ENCODE measurements at places on chromosomes 13 and 19.

GRCh38 chr19:16371540-16371986 is 46.9 kb downstream of the KLF2 start:
- DNase-seq = no peak

GRCh38 chr19:6210721-6211600 is 68.8 kb downstream of the MLLT1 start:
- no peak for DNase-seq

- DNase-seq = no peak
Measured at GRCh38 chr13:23811366-23812062, 77.7 kb downstream of the MIPEP start.

GRCh38 chr13:90591260-90591926 is 756.1 kb upstream of the MIR17HG start:
- no peak for DNase-seq

GRCh38 chr13:42498521-42498920 is 75.4 kb upstream of the TNFSF11 start:
- DNase-seq = no peak

GRCh38 chr19:5567360-5567969 is at the start of gene TINCR:
TINCR (minus strand) TSS chr19:5567953.
- DNase-seq = no peak

DNA sequence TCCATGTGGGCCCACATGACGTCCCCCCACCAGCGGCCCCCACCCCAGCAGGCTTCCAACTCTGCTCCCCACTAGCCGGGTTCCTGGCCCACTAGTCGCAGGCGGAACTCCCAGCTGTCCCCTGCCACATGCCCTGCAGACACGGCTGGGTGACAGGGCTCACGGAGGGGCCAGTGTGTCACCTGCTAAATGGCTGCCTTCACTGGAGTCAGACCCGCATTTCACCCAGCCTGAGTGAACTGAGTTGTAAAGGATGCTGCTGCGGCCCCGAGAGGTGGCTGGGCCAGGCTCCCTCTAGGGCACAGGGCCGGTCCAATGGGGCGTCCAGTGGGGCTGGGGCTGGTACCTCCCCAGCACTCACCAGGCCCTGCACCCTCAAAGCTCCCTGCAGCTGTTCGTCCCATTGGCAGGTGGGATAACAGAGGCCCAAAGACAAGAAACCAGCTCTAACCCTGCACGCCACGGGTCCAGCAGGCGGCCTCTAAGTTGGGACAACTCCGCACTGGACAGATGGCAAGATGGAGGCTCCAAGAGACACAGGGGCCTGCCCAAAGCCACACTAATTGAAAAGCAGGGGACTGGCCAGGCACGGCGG is 3.2 kb downstream of the LMNB2 start:
- no peak for DNase-seq

DNA sequence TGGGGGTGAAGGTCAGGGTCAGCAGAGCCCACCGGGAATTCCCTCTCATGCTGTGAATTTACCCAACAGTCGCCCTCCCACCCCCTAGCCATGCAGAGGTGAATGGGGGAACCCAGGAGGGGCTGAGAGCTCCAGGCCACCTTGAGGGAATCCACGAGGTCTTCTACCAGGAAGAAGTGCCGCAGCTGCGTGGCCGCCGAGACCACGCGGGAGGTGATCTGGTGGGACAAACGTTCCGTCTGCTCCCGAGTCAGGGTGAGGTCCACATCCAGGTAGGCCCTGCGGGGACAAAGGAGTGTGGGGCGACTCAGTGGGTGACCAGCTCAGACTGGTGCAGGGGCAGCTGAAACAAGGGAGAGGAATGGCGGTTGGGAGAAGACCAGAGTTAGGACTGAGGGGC is 8.1 kb downstream of the RTN2 start:
- no peak for DNase-seq

DNA sequence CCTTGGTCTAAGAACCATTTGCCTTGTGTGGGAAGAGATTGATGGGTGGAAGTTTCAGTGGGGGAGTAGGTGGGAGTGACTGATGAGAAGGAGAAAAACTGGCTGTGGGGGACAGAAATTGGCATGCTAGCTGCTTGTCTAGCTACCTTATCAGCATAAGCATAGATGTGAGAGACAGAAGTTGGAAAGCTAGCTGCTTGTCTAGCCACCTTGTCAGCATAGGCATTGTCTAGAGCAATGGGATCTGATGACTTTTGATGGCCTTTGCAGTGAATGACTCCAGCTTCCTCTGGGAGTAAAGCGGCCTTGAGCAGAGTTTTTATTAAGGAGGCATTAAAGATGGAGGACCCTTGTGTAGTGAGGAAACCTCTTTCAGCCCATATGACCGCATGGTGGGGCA is 9.9 kb upstream of the NCR1 start:
- no peak for DNase-seq

- no peak for DNase-seq
Measured at GRCh38 chr13:94090773-94091480, 388.6 kb downstream of the DCT start.

- DNase-seq = no peak
Measured at GRCh38 chr13:64688893-64689677, 2541.1 kb downstream of the PCDH9 start.

- peak; percentile 69 for DNase-seq
Measured at GRCh38 chr19:46529622-46530451, 34.2 kb upstream of the PNMA8B start.

- DNase-seq = no peak
Measured at GRCh38 chr13:90557626-90558025, 789.9 kb upstream of the MIR17HG start.

DNA sequence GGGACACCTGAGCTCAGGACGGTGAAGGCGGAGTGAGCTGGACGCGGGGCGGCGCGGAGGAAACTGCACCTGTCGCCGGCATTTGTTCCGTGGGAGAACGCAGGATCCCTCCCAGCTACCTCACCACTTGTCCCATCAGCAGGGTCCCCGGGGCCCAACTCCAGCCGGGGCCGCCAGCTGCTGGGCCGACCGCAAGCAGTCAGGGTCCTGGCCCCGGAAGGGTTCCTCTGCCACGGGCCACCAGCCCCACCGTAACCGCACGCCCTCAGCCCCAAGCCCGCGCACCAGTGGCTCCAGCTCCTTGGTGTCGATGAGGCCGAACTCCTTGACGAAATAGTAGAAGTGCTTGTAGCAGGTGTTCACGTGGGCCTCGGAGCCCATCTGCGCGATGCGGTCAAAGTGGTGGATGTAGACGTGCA is 19.6 kb downstream of the MOB3A start:
- no peak for DNase-seq

DNA sequence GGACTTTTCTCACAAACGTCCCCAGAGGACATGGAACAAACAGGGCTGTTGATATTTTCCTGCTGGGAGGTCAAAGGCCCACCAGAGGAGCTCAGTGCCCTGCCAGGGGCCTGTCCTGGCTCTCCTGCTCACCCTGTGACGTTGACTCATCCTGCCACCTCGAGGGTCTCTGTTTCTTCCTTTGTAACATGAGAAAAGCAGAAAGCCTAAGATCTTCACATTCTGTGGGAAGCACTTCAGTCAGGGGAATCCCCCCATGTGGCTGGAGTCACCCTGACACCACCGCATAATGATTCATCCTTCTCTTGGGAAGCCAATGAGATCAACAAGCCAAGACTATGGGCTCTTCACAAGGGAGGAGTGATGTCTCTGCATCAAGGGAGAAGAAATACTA is 147.9 kb downstream of the KATNAL1 start:
- DNase-seq = no peak

- DNase-seq = no peak
Measured at GRCh38 chr19:47601180-47601904, 7.6 kb upstream of the BICRA start.

DNA sequence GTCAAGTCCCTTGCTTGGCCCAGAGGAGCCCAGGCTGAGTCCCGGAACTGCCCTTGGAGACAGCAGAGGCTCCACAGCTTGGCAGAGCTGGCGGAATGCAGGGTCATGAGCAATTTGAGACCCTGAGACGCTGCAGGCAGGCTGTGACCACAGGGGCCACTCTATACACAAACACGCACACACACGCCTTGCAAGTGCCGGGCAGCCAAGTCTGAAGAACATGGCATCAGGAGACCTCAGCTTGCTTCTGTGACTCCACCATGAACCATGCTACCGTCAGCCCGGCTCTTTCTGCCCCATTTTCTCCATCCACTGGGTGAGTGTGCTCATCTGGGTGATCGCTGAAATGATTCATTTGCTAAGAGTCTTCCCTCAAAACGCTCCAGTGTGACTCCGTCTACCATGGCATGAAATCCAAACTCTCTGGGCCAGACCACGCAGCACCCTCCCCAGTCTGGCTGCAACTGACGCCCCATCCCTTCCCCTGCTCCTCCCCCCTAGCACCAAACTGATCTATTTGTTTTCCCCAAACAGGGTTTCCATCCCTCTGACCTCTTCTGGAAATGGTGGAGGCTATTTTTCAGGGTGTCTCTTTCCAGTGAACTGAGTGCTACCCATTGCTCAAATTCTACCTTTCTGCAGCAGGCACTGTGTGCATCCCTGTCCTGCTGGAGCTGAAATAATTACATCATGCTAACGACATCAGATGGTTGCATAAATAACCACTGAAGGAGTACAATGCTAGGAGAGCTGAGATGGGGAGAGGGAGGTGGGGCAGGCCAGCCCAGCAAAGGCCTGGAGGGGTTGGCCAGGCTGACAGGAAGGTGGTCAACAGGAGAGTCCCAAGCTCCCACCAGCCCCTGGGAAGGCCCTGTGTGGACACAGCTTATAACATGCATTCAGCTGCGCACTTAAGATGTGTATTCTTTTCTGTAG is 3.1 kb downstream of the CARS2 start:
- no peak for DNase-seq

DNA sequence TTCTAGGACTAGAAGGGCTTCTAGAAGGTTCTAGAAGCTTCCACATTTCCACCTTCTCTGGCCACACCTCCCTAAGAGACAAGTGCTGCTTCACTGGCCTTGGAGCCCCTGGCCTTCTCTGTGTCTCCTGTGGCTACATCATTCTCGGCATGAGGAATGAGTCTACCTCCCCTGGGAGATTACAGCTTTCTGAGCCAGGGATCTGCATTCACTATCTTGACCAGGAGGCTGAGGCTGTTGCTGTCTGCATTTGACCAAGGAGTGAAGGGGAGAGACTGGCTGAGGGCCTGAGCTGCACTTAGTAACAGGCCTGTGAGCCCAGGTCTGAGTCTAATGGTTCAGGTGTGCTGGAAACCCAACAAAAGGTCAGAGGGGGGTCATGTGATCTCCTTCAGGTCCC is 5.3 kb downstream of the CPAMD8 start:
- DNase-seq = no peak

- no peak for DNase-seq
Measured at GRCh38 chr13:33758113-33758512, 59.8 kb upstream of the RFC3 start.

- DNase-seq = no peak
Measured at GRCh38 chr19:1467490-1468273, 11.3 kb downstream of the C19orf25 start.

DNA sequence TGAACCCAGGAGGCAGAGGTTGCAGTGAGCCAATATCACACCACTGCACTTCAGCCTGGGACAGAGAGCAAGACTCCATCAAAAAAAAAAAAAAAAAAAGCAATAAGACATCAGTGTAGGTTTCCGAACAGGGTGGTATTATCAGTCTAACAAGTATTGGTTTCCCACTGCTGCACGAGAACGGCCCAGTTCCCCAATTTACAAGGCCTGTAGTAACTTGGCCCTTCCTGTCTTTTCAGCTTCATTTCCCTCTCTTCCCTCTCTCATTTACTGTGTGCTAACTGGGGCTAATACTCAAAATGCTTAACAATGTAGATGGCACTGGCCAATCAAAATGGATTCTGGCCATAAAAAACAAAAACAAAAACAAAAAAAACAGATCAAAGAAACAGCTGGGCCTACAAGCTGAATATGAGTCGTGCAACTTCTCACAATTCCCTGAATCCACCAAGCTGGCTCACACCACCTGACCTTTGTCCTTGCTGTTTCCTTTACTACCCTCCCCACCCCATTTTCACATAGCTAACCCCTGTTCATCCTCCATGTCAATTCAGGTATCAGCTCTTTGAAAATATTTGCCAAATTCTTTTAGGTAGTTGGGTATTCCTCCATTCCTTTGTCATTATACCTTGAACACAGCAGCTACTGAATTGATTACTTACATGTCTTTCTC is 2.4 kb downstream of the TEX101 start:
- no peak for DNase-seq

DNA sequence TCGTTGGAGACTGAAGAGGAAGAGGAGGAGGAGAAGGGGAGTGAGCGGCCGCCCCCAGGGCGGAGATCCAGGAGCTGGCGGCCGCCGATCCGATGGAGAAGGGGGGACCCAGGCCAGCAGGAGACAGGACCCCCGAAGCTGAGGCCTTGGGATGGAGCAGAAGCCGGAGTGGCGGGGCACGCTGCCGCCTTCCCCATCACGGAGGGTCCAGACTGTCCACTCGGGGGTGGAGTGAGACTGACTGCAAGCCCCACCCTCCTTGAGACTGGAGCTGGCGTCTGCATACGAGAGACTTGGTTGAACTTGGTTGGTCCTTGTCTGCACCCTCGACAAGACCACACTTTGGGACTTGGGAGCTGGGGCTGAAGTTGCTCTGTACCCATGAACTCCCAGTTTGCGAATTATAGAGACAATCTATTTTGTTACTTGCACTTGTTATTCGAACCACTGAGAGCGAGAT is 1.8 kb downstream of the GADD45B start:
- DNase-seq = peak; percentile 45

DNA sequence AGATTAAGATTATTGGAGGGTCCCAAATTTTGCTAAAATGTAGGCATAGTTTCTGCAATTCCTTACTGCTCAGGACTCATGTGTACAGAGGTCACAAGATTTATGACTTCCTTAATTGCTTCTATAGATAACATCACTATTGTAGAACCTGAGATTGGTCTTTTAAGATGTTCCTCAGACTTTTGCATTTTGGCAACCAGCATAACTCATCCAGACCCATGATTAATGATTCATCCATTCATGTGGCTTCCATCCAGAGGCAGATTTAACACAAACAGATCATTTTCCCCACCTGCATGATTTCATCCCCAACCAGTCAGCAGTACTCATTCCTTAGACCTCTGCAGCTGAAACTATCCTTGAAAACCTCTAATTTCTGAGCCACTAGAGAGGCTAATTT is 34.5 kb upstream of the CEACAM8 start:
- no peak for DNase-seq

- no peak for DNase-seq
Measured at GRCh38 chr13:70964124-70964523, 855.9 kb upstream of the KLHL1 start.

DNA sequence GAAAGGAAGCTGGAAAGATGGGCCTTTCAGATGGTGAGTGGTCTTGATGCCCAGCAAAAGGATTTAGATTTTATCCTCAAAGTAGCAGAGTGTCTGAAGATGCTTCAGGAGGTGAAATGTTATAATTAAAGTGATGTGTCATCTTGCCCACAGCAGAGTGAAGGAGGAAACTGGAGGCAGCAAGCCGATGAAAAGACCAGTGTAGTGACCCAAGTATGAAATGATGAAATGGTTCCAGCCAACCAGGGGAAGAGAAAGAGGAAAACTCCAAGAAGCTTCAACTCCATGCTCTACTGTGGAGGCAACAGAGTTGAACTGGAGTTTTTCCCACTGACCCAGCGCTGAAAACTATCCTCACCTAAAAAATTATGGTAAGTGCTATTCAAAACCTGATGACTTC is 66.7 kb downstream of the FOXO1 start:
- no peak for DNase-seq

Measured in midbrain (tissue), 1 donor.